ENCODE measurements at places on chromosomes 12 and 14.

DNA sequence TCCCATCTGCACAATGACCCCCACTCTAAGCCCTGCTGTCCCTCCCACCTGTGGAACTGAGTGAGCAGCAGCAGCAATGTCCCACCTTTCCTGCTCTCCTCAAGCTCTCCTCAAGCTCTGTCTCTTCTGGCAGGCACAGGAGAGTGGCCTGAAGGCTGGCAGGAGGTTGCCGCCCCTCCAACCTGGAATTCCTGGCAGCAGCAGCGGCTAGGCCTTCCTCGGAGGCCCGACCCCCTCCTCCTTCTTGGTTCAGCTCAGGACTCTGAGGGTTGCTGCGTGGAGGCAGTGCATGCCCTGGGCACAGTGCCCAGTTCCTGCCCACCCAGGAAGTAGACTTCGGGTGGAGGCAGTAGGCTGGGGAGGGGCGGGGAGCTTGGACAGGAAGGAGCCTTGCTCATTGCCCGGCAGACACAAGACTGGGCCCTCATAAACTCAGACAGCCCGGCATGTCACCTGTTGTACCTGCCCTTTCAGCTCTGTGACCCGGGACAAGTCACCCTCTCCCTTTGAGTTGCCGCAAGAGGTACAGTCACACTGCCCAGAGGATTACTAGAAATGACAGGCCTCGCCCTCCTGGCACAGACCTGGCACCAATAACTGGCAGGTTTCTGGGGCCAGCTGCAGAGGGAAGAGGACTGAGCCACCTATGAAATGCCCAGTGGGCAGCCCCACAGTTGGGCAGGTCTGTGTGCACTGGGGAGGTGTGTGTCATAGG, 2.1 kb upstream of the SERPINA1 start:
- peak; percentile 38 for DNase-seq

DNA sequence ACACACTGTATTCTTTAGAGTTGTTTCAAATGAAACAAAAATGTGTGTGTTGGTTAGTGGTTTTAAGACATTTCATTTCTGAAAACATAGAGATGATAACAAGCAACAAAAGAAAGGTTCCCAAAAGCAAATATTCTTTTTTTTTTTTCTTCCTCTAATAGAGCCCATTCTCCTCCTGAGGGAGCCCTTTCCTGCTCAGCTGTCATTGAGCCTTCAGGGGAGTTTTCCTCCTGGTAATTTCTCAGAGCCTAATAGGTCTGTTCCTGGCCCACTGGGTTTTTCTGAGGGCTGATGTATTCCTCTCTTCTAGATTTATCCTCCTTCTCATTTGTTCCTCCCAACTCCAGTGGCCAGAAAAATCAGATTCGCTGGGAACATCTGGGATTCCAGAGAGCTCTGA, 654.5 kb downstream of the NOVA1 start:
- no peak for DNase-seq

DNA sequence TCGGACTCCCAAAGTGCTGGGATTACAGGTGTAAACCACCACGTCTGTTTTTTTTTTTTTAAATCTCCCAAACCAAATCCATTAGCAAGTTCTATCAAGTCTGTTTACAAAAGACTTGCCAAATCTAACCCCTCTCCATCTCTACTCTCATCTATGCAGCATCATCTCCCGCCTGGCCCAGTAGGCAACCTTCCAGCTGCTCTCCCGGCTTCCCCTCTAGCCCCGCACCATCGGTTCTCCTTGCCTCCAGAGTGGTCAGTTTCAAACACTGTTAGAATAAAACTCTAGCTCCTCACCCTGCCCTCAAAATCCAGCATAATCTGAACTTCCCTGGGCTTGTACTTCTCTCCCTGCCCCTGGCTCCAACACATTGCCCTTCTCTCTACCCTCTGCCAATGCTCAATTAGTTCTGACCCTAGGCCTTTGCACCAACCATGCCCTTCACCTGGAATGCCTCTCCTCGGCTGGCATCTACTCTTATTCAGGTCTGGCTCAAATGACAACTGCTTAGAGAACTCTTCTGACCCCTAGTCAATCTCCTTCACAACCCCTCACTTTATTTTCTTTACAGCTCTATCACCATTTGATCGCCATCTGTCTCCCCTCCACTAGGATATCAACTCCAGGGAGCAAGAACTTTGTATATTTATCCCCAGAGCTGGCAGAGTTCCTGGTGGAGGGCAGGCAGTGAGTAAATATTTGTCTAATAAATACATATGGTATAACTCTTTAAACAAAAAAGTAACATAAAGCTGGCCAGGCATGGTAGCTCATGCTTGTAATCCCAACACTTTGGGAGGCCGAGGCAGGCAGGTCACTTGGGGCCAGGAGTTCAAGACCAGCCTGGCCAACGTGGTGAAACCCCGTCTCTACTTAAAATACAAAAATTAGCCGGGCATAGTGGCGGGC, 4.9 kb downstream of the WSB2 start:
- no peak for DNase-seq

- DNase-seq: peak; percentile 94
Observed at GRCh38 chr12:55996715-55997534, at the start of gene SUOX. TSS of gene SUOX (plus strand) at chr12:55997276. CDS start at chr12:56002222, 4,946 bp downstream.

DNA sequence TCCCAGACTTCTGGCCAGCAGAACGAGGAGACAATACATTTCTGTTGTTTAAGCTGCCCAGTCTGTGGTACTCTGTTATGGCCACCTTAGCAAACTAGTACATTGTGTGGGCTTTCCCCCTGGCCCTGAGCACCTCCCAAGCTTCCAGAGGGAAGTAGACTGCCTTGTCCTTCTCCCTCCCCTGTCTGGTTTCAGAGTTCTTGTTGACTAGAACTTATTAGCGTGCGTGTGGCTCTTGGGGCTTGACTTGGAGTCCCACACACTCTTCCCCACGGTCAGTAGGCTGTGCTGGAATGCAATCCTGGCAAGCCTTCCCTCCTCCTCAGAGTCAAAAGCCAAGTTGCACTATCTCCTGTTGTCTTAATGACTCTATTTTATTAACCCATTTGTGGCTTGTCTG, 27.7 kb downstream of the FBLN5 start:
- DNase-seq: no peak

- no peak for DNase-seq
Observed at GRCh38 chr14:71610797-71611196, 321.4 kb upstream of the RGS6 start.

GRCh38 chr12:106128585-106129328, 10.0 kb downstream of the NUAK1 start:
- DNase-seq: peak; percentile 62

GRCh38 chr12:52258335-52258901, 16.0 kb upstream of the KRT86 start:
- no peak for DNase-seq

DNA sequence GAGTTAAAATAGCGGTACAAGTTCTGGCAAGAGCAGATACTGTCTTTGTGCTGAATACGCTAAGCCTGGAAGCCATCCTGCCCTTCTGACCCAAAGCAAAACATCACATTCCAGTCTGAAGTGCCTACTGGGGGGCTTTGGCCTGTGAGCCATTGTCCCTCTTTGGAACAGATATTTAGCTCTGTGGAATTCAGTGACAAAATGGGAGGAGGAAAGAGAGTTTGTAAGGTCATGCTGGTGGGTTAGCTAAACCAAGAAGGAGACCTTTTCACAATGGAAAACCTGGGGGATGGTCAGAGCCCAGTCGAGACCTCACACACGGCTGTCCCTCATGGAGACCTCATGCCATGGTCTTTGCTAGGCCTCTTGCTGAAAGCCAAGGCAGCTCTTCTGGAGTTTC, 18.5 kb downstream of the EMP1 start:
- no peak for DNase-seq

GRCh38 chr12:132429602-132429945, 60.4 kb upstream of the FBRSL1 start:
- peak; percentile 65 for DNase-seq

DNA sequence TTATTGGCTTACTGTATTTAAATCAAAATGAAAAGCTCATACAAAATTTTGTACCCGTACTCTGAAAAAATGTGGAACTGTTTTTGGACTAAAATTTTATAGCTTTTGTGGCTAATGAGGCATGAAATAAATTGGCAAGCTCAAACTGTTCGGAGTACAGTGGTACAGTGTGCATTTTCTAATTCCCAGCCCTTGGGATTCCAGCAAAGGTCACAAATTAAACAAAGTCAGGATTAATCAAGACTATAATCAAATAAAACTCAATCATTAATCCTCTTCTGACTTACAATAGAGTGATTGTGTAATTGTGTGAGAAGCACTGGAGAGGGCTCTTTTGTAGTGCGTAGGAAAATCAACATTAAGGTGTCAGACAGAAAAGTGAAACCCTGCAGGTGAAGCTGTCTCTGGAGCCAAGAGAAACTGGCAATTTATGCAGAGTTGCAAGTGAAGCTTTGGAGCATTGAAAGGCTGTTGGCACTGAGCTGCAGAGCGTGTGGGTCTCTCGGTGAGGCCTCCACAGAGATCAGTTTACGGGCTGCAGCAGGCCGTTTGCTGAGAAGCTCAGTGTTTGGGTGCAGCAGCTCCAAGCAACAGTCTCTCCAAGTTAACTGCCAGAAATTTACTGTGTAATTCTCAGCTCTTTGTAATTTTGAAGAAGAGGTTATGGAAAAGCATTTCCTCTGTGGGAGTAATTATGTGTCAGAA, 275.9 kb downstream of the FBXL14 start:
- DNase-seq: peak; percentile 66

DNA sequence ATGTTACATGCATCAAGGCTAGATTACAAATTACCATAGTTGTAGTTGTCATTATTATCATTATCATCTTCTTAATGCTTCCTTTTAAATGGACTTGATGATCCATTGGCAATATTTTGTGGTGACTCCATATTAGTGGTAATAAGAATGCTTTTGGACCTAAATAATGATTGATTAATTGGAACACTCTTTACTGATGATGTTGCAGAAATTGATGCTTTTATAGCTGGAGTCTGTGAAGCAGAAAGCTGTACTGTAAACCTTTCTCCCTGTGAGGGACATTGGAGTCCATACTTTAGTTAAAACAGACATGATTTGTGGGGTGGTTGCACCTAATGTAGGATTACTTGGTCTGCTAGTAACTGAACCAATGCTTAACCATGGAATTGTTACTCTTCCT, 190.4 kb downstream of the ATXN7L3B start:
- no peak for DNase-seq

- DNase-seq: no peak
Observed at GRCh38 chr12:132852496-132852895, 23.8 kb upstream of the GOLGA3 start.

DNA sequence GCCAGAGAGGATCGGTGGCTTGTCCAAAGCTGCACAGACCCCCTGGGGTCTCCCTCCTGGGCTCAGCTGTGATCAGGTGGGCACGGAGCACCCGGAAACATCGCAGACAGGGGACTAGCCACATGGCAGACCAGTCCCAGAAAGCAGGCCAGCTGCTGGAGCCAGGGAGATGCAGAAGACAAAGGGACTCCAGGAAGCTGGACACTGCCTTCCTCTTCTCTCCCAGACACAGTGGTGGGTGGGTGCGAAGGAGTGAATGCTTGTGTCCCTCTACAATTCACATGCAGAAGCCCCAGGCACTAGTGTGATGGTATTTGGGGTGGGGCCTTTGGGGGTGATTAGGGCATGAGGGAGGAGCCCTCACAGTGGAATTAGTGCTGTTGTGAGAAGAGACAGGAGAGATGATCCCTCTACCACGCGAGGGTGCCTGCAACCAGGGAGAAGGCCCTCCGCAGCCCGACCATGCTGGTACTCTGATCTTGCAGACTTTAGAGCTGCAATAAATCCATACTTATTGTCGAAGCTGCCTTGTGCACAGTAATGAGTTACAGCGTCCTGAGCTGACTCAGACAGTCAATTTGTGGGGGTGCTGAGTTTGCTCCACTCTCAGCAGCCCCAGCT, 95.2 kb downstream of the CALM1 start:
- no peak for DNase-seq

GRCh38 chr14:75098212-75098611, 28.6 kb downstream of the NEK9 start:
- DNase-seq: no peak

DNA sequence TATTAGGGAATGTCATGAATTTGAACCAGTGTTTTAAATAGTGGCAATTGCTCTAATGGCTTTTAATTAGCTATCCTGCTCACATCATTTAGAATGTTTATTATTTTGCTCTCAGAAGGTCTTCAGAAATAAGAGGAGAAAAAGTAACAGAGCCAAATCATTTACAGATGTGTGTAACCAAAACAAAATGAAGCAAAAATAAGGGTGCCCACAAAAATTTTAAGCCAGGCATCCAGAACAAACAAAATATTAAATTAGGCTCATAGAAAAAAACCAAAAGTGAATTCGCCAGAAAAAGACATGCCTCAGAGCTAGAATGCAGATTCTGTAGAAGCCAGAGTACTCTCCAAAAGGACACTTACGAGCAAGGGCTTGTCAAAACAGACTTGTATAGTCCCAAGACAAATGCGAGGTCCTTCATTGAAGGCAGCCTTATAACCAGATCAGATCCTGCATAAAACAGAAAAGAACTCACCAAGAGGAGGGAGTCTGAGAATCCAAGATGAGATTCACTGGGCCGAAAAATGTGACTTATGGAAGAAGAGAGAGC, 20.2 kb upstream of the SERPINA1 start:
- no peak for DNase-seq

DNA sequence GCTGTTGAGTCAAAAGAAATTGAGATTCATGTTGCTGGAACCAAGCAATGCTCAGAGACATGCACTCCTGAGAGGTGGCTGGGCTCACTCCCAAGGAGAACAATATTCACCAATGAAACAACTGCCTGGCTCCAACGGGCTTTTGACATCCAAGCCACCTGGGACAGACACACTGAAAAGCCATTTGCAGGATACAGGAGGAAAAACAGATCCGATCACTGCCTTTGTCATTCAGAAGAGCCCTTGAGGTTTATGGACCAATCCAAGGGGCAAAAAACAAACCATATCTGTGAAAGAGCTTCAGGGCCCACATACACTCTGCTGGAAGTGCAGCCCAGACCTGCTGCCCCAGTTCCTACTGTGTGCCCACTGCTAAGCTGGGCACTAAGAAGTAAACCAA, 277.5 kb downstream of the NUAK1 start:
- peak; percentile 97 for DNase-seq

- DNase-seq: no peak
Observed at GRCh38 chr12:132329036-132329719, at the start of gene GALNT9. TSS of gene GALNT9 (minus strand) at chr12:132329589. CDS start at chr12:132329203, 386 bp downstream.

DNA sequence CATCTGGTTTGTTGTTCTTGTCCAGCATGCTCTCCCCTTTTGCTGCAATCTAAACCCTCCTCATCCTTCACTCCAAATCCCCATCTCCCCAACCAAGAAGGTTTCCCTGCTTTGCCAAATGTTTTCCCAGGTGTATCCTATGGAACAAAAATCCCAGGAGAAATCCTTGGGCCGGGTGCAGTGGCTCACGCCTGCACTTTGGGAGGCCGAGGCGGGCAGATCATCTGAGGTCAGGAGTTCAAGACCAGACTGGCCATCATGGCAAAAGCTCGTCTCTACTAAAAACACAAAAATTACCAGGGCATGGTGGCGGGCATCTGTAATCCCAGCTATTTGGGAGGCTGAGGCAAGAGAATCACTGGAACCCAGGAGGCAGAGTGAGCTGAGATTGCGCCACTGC, 5.0 kb downstream of the KSR2 start:
- no peak for DNase-seq

Measured in NCI-H2029 (cell line).